AG04449 (cell line): ENCODE measurements at places on chromosomes 4 and X.

GRCh38 chrX:17376431-17377077, 1.6 kb downstream of the NHS start:
- DNase-seq: no peak

GRCh38 chrX:133335027-133335426, 80.3 kb downstream of the GPC4 start:
- DNase-seq: no peak

GRCh38 chrX:43562372-43562771, 93.7 kb upstream of the MAOA start:
- no peak for DNase-seq

DNA sequence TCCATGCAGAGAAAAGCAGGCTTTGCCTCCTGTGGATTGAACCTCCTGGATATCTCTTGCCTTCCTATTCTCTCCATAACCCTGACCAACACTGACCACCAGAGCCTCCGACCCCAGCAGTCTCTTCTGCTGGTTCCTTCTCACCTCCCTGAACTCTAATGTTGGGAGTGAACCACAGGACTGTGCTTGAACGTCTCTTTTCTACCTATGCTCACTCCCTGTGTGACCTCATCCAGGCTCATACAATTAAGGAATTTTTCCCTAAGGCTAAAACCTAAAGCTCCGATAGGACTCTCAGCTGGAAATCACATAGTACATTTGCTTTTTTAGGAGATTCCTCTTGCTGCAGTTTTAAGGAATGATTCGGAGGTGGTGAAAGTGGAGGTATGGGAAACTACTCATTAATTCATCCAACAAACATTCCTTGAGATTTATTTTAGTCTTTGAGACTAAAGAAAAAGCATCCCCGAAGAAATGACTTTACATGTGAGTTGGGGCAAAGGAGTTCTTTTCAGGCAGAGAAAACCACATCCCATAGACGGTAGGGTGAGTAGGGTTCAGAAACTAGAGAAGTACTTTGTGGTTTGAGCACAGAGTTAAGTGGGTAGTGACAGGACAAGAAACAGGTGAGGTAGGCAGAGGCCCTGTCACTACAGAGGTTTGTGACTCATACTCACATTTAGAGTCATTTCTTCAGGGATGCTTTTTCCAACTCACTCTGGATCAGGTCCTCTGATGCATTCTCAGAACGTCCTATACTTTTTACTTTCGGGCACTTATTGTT, 30.8 kb downstream of the NDNF start:
- DNase-seq: no peak

- DNase-seq: peak; percentile 42
These were observed 82.9 kb downstream of the STOX2 start for GRCh38 chr4:183987987-183988392.

GRCh38 chr4:86506591-86506990, 87.5 kb upstream of the PTPN13 start:
- DNase-seq: no peak

- no peak for DNase-seq
These were observed 45.8 kb upstream of the MSANTD1 start for GRCh38 chr4:3202836-3203820.

DNA sequence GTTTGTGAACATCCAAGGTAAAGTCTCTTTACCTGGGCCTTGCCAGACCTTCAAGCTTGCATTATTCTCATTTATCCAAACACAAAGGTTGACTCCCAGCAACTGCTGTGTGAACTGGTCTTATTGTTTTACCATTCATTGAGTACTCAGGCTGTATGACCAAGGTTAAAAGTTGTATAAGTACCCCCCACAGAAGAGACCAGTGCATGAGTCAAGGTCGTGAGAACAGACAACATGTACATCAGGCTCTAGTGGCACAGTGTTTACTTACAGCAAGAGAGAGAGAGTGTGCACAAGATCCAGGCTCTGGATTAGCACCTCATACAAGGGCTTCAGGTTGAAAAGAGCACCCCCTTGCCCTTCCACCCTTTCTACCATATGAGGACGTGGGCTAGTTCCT, 77.4 kb upstream of the EFNB1 start:
- DNase-seq: no peak

- no peak for DNase-seq
These were observed 6.7 kb upstream of the USP11 start for GRCh38 chrX:47226071-47226470.

DNA sequence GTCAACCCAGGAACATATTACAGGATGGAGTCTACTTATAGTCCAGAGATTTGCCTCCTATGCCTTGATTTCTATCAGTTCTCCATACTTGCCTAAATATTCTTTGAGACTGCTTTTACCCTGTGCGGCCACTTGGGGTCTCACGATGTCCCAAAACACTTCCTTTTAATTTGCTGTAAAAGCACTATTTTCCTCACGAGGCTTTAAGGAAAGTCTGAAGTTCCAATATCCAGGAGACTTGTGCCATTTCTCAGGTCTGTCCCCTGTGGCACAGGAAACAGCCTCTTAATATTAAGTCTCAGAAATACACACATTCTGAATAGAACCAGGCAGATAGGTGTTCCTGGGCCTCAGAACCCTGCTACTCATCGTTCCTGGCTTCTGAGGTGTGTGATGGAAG, 142.9 kb downstream of the TMEM164 start:
- DNase-seq: no peak

GRCh38 chr4:89298788-89299152, 8.8 kb downstream of the GPRIN3 start:
- DNase-seq: no peak

DNA sequence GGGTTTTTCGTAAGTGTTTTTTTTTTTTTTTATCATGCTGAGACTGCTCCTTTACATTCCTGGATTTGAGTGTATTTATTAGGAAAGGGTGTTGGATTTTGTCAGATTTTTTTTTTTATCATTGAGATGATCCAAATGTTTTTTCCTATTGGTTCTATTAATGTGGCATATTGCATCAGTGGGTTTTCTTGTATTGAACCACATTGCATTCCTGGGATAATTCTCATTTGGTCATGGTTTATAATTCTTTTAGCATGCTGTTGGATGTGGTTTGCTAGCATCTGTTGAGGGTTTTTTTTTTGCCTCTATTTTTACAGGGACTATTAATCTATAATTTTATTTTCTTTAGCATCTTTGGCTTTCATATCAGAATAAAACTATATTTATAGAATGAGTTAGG, 28.8 kb downstream of the COL4A5 start:
- DNase-seq: peak; percentile 14

GRCh38 chr4:56958111-56958517, 19.3 kb downstream of the NOA1 start:
- peak; percentile 84 for DNase-seq

GRCh38 chr4:125750399-125750798, 435.6 kb downstream of the FAT4 start:
- DNase-seq: no peak

- peak; percentile 75 for DNase-seq
These were observed 9.0 kb downstream of the PDGFC start for GRCh38 chr4:156962528-156962974.

DNA sequence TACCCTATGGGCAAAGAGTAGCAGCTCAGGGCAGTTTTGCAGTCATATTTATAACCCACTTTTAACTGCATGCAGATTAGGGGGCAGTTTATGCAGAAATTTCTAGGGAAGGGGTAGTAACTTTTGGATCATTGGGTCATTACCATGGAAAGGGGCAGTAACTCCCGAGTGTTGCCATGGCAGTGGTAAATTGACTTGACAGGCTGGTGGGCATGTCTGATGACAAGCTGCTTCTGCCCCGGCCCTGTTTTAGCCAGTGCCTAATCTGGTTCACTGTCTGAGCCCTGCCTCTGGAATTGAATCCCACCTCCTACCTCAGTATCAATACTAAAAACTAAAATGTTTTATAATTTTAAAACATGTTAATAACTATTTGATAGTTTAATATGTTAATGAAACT, 362.1 kb upstream of the ATOH1 start:
- no peak for DNase-seq

GRCh38 chrX:28278726-28279125, 297.5 kb upstream of the DCAF8L1 start:
- no peak for DNase-seq

- no peak for DNase-seq
These were observed 59.9 kb downstream of the ELOVL6 start for GRCh38 chr4:110138551-110138950.

DNA sequence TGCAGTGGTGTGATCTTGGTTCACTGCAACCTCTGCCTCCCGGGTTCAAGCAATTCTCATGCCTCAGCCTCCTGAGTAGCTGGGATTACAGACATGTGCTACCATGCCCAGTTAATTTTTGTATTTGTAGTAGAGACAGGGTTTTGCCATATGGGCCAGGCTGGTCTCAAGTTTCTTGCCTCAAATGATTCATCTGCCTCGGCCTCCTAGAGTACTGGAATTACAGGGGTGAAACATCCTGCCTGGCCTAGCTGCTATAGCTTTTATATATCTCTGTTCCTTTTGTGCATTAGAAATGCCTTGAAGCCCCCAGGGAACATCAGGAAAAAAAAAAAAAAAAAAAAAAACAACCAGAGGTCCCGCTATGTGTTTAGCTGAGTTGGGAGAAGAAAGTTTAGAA, 34.8 kb downstream of the UBE2K start:
- peak; percentile 47 for DNase-seq

DNA sequence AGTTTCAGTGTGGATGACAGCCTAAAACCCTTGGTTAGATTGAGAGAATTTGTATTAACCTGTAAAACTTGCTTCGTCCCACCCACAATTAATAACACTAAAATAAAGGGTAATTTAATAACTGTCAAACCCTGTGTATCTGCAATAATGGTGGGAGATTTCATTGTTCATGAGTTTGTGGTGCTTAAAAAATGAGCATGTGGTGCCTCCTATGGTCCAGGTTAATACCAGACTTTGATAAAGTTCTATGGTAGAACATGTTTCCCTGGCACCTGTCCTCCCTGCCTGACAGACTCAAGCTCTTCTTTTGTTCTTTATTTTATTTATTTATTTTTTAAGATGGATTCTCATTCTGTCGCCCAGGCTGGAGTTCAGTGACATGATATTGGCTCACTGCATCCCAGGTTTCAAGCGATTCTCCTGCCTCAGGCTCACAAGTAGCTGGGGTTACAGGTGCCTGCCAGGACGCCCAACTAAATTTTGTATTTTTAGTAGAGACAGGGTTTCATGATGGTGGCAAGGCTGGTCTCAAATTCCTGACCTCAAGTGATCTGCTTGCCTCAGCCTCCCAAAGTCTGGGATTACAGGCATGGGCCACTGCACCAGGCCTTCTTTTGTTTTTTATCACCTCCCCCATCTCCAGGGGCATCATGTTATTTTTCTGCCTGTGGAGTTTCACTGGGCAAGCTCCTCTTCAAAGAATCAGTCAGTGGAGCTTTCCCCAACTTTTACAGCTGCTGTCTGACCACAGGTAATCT, 289.2 kb downstream of the NR3C2 start:
- no peak for DNase-seq

DNA sequence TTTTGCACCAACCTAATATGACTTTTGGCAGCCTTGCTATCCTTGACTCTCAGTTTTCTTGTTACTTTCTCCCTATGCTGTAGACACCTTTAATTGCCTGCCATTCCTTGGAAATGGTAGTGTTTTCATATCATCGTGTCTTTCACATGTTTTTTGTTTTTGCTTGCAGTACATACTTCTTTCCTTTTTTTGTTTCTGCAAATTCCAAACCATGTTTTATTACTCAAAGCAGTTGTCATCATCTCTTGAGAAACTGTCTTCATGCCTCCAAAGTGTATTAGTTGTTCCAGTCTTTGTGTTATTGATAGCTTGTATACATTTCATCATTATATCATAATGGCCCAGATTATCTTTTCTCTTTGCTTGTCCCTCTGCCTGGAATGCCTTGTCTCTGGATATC, 57.1 kb downstream of the PDLIM5 start:
- DNase-seq: no peak

- no peak for DNase-seq
These were observed 157.7 kb downstream of the SPANXN1 start for GRCh38 chrX:145405012-145405411.

- DNase-seq: no peak
These were observed 14.8 kb upstream of the RHOH start for GRCh38 chr4:40182001-40182400.

DNA sequence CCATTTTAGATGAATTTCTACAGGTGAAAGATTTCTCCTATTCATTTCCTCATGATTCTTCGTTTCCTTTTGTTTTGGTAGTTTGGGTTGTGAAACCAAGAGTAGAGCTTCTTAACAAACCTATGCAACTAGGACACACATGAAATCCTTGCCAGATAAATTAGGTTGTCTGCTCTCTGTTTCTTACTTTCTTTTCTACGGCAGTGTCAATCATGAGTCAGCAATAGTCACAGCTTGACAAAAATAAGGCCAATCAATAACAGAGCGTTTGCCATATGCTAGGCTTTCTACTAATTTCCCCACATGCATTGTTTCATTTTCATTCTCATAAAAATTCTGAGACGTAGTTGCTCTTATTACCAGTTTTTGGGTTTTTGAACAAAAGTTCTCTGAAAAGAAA, 20.3 kb downstream of the CLRN2 start:
- DNase-seq: no peak

GRCh38 chr4:185738038-185738552, 73.9 kb downstream of the SORBS2 start:
- DNase-seq: peak; percentile 52

- DNase-seq: no peak
These were observed 128.4 kb downstream of the SPOCK3 start for GRCh38 chr4:167105857-167106256.

GRCh38 chrX:154348114-154348531, 26.3 kb downstream of the FLNA start:
- DNase-seq: no peak

- DNase-seq: no peak
These were observed 570.6 kb downstream of the CENPC start for GRCh38 chr4:66974665-66975064.

DNA sequence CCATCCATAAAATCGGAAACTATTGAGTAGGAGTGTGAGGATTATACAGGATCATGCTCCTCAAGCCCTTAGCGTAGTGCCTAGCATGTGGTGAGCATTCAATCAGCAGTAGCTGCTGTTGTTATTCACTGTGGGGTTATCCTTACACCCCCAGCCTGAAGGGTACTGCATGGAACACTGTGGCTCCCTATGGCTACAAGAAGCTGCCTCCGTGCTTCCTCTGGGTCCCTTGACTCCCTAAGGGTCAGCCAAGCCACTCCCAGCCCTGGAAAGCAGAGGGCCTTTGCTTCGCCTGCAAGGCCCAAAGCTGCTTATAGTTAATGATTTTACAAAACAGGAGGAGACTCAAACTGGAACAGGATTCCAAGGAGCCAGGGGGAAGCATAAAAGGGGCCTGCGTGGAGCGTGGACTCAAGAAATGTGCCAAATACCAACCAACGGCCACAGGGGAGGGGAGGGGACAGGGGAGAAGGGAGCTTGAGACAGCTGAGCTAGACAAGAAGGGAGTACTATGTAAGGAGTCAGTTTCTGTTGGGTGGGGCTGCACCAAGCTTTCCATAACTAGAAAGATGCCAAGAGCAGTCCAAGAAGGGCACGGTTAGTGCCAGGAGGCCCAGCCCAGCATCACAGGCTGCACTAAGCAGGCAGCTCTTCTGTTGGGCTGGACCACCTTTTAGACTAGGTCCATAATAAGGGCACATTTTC, 15.9 kb downstream of the SEPTIN6 start:
- DNase-seq: no peak

DNA sequence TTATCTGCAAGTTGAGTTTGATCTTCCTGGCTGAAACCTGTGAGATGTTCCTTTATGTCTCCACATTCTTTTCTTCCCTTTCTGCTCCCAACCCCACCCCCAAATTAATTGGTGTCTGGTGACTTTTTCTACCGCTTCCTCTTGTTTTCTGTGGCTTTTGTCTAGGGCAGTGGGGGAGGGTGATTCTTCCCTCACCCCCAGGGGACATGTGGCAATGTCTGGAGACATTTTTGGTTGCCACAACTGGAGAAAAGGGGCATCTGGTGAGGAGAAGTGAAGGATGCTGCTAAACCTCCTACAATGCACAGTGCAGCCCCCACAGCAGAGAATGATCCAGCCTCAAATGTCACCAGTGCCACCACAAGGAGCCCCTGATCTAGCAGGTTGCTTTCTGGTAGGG, 152.9 kb downstream of the NHS start:
- no peak for DNase-seq
